KBM-7 (cell line): ENCODE measurements at places on chromosomes 3 and 15.

DNA sequence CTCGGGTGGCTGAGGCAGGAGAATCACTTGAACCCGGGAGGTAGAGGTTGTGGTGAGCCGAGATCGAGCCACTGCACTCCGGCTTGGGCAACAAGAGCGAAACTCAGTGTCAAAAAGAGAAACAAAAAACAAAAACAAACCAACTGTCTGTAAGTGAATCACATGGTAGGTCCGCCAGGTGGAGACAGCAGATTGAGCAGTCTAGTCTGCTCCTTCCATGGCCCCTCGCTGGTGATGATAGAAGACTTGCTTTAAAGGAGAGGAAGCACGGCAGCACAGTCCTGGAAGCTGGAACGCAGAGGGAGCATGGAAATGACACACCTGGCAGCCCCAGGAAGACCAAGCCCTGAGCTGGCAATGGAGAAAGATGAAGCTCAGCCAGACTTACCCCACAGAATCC is 31.4 kb upstream of the MGLL start:
- no peak for DNase-seq

DNA sequence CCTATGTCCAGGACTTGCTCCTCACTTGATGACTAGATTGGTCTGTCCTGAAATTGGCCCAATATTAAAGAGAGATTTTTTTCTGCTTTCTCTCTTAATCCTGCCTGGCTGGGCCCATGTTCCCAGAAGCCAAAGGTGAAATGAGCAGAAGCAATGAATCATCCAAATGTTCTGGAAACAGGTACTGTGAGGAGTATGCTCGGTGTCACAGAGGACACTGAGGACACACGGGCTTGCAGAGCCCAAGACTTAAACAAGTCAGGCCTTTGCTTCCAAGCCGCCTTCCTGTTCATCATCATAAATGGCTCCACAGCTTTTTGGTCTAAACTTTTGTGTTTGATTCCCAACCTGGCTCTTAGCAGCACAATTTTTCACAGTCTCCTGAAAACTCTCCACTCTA is 31.4 kb downstream of the EIF3J start:
- DNase-seq = no peak

GRCh38 chr15:59906046-59906445 is 98.1 kb upstream of the FOXB1 start:
- DNase-seq = no peak

DNA sequence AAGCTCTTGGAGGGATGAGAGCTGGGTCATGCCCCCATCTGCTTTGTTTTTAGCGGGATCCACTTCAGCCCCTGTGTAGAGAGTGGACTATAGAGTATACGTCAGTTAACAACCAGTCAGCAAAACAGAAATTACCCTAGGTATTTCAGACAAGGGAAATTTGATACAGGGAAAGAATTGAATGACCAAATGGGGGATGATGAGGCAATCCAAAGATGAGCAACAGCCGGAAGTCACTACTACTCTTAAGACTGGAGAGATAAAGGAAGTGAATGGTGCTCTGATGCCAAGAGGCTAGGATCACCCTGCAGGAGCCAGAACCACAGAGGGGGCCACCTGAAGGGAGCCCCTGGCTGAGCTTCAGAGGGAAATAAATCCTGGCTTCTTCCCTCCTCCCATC is 1.7 kb upstream of the GPR62 start:
- DNase-seq = peak; percentile 64

GRCh38 chr3:106245400-106245799 is 376.6 kb upstream of the CBLB start:
- no peak for DNase-seq

DNA sequence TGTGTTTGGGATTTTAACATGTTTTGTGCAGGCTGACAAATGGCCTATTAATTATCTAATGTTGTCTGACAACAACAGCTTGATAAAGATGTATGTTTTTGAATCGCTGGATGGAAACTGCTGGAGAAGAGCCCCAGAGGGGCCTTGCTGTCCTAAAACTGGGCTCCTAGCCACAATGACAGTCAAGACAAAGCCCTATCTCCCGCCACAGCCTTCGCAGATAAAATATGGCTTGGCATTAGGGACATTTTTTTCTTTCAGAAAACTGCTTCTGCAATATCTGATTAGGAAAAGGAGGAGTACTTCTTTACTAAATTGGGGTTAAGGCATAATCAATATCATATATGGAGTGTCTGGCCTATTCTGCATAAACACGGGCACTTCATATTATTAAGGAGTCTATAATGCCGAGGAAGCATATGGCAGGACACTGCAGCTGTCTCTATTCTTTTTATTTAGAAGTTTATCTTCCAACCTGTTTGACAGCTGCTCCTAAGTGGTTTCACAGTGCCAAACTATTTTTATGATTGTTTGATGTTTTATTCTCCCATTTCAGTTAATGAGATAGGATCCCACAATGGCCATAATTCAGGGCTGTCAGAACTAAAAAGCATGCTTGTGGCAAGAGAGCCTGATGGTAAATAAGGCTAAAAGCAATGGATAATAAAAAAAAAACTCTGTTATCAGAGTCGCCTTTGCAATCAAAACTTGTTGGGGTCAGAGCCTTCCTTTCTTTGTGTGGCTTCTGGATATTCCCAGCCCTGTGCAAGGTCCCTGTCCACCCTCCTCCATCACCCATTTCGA is 210.1 kb downstream of the MECOM start:
- no peak for DNase-seq

GRCh38 chr3:133412183-133413132 is 12.6 kb downstream of the BFSP2 start:
- DNase-seq = no peak

GRCh38 chr3:143885780-143886427 is 37.6 kb upstream of the SLC9A9 start:
- peak; percentile 71 for DNase-seq

DNA sequence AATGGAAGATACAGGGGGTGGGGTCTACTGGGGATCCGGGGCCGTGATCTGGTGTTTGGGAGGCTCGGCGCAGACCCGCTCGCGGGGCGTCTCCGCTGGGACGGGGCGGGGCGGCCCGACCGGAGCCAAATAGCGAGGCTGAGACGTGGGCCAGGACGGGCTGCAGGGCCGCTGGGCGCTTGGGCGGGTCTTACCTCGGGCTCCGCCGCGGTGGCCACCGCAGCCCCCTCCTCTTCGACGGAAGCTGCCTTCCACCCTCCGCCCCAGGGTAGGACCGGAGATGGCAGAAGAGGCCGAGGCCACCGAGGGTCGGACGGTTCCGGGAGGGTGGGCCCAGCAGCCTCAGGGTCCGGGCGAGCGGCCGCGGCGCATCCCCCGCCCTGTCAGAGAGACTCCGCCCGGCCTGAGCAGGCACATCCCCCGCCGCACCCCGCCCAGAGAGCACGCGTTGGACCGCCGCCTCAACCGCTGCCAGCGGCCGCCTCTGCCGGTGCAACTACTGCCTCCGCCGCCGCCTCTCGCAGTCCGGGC is 399 bp downstream of the MYO9A start:
- DNase-seq = peak; percentile 93

DNA sequence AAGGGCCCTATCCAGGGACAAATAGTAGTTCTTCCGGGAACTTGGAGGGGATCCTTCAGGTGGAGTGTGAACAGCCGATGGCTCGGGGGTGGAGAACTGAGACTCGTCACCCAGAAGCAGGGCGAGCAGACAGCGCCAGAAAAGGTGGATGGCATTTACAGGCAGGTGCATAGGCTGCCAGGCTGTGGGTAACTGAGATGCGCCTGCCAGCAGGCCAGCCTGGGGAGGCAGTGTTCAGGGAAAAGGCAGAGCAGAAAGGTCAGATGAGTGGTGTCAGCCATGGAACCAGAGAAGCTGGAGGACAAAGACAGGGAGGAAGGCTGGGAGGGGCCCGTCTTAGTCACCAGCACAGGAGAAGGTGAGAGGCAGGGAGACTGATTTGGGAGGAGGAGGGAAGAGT is 53.0 kb upstream of the SEC22A start:
- no peak for DNase-seq

DNA sequence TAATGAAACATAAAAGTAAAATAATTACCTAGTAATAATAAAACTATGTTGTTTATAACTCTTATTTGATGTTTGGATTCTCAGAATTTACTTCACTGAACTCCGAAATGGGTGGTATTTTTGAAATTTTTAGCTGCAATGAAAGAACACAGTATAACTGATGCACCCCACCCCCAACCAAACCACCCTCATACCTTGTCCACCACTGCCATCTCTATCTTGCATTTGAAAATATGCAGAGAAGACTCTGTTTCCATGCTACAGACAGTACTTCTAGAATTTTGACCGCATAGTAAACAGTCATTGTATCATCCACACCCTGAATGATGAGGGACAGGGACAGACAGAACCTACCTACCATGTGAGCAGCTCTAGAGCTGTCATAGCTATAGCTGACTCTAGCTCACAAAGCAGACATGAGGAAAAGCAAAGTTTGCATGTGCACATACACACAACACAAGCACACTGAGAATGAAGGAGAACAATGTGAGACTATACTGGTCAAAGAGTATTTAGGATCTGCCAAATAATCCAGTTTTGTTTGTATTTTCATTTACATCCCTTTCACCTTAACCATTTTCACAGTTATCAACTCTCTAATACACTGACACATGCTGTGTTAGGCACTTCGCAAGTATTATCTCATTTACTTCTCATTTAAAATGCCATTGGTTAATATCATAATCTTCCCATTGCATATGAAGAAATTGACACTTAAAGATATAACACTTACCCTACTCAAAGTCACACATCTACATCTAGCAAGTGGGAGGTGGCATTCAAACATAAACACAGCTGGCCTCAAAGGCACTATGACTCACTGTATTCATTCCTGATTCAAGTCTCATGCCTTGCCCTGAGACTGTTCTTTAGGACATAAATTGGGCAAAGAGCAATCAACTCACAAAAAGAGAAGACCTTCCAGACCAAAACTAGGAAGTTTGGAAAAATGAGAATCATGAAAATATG is 1014.7 kb upstream of the CFAP20DC start:
- no peak for DNase-seq

- no peak for DNase-seq
These were observed 25.4 kb downstream of the EDEM1 start for GRCh38 chr3:5212628-5213573.

GRCh38 chr3:185820973-185821758 is 3.7 kb downstream of the IGF2BP2 start:
- peak; percentile 43 for DNase-seq

GRCh38 chr3:55269096-55269495 is 218.0 kb downstream of the WNT5A start:
- DNase-seq = no peak

- DNase-seq = no peak
These were observed 8.2 kb upstream of the ATP13A3 start for GRCh38 chr3:194494951-194495374.

- no peak for DNase-seq
These were observed 218.9 kb downstream of the CDIN1 start for GRCh38 chr15:36798366-36798765.

DNA sequence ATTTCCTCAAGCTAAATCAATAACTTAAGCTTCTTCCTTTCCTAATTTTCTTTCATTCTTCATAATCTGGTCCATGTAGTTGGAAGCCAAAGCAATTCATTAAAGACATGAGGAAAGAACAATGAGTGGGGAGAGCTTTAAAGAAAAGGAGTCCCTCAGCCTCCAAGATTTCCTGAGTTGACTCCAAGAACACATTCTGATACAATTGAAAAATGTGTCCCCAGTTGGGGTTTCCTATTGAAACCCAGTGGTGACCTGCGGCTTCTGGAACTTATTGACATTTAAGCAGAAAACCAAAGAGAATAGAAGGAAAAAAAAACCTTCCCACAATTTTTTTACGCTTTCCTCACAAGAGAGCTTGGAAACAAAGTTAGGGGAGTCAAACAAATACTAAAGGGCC is 37.0 kb downstream of the ATP8B4 start:
- DNase-seq = no peak

GRCh38 chr15:77637851-77638692 is 5.4 kb upstream of the LINGO1 start:
- no peak for DNase-seq

DNA sequence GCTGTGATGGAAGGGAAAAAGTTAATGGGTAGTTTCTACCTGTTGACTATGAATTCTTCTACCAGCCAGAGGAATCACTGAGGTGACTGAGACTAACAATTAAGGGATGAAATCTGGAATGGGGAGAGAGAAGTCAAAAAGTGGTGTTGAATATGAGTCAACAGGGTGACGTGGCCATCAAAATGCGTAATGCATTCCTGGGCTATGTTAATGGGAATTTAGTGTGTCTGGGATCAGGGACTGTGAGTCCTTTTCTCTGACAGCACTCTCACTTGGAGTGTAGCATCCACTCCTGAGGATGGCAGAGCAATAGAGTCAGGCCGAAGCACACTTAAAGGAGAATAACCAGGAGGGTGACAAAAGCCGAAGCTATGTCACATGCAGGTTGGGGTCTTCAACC is 60.4 kb downstream of the MESD start:
- no peak for DNase-seq
